ENCODE measurements at places on chromosomes 6 and 20.

DNA sequence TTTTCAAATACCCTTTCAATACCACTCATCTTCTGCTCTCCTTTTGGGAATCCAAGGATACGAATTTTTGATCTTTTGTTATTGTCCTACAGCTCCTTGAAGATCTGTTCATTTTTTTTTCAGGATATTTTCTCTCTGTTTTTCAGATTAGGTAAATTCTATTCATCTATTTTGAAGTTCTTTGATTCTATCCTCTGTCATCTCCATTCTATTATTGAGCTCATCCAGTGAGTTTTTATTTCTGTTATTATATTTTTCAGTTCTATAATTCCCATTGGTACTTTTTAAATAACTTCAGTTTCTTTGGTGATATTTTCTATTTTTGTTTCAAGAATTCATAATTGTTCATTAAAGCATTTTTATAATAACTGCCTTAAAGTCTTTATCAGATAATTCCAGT, 14.7 kb upstream of the ADTRP start:
- DNase-seq: no peak

DNA sequence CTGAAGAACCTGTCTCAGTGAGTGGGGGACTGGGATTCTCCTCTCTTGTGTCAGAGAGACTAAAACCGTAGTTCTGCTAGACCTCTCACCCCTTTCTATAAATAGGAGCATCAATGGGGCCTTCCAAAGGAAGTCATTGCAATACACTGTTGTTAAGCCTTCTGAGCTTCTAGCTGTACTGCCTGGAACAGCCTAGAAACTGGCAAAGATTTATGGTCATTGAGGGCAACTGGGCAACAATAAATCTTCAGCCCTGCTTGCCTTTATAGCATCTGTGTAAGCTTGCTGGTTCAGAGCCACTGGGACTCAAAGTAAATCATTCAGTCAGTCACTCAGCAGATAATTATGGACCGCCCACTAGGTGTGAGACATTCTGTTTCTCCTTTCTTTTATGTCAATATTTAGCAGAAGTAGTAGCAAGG, 53.2 kb downstream of the PPP1R14C start:
- DNase-seq: no peak

DNA sequence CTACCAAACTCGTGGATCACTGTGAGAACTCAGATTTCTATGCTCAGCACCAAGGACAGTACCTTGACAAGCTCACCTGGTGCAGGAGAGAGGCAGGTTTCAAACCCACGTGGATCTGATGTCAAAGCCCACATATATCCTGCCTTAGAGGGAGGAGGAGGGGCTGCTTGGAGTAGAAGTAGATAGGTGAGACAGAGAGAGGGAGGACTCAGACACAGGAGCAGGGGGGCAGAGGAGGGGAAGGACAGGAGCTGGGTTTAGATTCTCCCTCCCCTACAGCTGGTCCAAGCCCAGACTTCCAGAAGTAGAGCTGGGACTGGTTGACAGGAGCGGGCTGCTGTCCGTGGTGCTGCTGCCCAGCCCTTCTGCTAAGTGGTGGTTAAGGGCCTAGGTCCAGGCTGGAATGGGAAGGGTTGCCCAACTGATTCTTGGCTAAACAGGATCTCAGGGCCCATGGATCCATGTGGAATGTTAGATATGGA, 77.5 kb downstream of the CDH22 start:
- DNase-seq: no peak

DNA sequence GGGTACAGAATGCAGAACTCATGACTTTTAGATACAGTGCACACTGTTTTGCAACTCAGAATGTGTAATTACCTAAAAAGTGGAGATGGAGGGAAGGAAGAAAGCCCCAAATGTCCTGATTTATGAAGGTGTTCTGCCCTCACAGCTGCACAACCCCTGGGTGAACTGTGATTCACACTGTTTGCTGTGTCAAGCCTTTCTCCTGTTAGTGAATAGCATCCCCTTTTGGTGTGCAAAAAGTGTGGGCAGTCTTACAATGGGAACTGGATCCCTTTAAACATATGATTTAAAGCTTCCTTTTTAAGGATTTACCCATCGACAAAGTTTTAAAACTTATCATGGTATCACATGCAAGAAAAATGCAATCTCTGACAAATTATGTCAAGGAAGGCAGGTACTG, 633.4 kb upstream of the EPHA7 start:
- no peak for DNase-seq

GRCh38 chr20:47127999-47128398, 228.5 kb downstream of the ZMYND8 start:
- no peak for DNase-seq

GRCh38 chr20:4445784-4446183, 275.9 kb upstream of the PRND start:
- DNase-seq: no peak

DNA sequence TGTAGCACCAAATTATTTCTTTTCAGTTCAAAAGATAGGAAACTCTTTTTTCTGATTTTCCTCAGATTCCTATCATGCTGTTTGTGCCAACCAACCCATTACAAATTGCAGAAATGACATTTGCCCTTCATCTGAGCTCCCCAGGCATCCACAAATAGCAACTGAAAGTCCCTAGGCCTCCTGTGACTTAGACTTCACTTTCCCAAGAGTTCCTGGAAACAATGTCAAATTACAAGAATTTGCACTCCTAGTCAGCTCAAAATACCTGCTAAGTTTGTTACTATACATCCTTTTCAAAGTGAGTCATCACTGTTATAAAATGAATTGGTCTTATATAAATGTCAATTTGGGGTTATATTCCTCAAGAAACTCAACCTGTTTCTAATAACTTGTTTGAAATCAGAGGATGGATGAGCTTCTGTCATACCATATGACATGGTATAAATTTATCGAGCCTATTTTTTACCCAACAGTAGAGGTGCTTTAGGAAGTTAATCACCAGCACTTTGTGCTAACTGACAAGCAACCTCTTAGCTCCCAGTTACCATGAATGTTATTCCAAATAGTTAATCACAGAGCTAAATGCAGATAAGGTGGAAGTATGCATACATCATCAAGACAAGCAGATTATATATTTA, 256.5 kb downstream of the HACE1 start:
- no peak for DNase-seq

- no peak for DNase-seq
Observed at GRCh38 chr6:101011186-101011585, 130.1 kb upstream of the ASCC3 start.

- DNase-seq: no peak
Observed at GRCh38 chr20:19074356-19074755, 138.1 kb upstream of the SLC24A3 start.

GRCh38 chr20:50487397-50487796, 22.8 kb upstream of the PTPN1 start:
- DNase-seq: no peak

DNA sequence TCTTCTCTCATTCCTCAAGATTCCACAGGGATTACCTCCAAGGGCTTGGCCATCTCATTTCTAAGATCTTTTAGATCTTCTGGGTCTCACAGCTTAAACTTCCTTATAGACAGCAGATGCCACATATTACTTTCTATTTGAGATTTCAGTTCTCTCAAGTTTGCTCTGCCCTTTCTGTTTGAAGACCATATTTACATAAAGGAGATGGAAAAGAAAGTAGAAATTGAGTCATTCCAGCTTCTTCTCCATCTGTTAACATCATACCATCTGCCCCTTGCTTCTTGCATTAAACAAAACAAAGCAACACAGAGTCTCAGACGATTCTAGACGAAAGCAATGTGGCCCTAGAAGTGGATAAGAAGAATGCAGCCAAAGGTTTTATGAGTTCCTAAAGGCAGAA, 203.4 kb downstream of the TTLL2 start:
- DNase-seq: no peak

- DNase-seq: no peak
Observed at GRCh38 chr6:6006428-6007365, at the start of gene NRN1. Gene NRN1 (minus strand): TSS chr6:6006925. CDS start chr6:6006749, 176 bp downstream.

DNA sequence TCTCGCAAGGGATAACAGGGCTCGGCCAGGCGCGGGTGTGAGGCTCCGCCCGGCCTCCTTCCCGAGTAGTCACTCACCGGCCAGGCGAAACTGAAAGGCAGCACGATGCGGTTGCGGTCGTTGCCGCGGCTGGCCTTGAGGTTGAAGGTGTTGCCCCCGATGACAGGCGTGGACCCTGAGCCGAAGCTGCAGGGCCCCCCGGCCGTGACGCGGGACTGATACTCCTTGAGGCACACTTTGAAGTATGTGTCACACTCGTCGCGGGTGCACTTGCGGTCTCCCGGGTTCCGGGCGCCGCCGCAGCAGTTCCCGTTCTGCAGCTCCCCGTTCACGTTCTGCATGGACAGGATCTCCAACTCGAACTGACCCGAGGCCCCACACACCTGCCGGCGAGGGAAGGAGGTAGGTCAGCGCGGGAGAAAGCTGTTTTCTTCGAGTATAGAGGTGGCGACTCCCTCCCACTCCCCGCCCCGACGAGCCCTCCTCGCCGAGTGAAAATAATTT, 1.1 kb downstream of the JAG1 start:
- DNase-seq: peak; percentile 43

DNA sequence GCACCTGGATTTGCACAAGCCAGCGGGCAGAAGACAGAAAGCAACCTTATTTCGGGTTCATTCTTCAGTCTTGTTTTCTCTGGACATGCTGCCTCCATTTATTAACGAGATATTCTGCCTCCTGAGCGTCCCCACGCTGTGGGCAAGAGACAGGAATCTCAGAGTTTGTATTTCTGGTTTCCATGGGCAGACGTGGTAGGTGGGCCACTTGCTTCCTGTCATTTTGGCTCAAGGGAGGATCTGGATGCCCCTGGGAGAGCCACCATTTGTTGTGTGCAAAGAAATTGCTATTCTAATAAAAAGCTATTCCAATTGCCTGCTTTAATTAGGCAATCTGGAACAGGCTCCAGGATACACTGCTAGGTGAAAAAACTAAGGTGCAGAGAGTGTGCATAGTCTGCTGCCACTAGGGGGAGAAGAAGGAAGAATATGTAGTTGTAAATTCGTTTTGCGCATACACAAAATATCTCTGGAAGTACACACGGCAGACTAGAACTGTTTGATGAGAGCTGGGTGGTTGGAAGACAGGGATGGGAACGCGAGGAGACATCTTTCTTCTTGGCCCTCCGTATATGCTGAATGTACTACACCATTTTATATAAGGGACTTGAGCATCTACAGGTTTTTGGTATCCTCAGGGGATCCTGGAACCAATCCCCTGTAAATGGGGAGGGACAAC, 30.1 kb upstream of the SLC16A10 start:
- no peak for DNase-seq

- DNase-seq: no peak
Observed at GRCh38 chr20:62940875-62941274, 2.9 kb downstream of the GID8 start.

GRCh38 chr20:595330-596308, 14.5 kb downstream of the TCF15 start:
- no peak for DNase-seq

DNA sequence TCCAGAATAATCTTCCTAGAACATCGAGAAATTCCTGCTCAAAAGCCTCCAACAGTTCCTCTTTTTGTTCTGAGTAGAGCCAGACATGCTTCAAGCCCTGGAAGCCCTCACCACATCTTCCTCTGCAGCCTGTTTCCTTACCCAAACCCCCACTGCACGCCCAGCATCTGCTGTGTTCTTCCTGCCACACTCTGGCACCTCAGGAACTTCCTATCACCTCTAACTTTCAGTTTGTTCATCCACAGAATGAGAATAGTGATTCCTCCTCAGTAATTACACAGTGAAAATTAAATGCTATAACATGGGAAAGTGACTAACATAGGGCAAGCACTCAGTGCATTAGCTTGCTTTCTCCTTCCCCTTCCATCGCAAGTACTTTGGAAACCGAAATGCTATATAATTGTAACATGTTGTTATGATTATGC, 26.3 kb downstream of the C6orf89 start:
- no peak for DNase-seq

DNA sequence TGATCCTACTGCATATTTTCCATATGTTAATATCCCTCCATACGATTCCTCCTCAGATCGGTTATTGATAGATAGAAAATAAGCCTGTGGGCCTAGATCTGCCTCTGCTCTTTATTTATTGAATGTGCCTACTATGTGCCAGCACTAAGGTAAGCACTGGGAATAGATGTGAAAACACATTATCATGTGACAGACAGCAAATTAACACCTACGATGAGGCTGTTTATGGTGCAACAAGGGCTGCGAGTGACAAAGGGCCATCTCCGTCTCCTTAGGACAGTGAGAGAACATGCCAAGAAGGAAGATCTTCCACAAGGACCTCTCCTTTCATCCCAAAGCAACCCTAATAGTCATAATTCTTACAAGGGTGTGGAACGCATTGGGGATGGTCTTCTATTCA, 90.5 kb downstream of the MYB start:
- DNase-seq: no peak

DNA sequence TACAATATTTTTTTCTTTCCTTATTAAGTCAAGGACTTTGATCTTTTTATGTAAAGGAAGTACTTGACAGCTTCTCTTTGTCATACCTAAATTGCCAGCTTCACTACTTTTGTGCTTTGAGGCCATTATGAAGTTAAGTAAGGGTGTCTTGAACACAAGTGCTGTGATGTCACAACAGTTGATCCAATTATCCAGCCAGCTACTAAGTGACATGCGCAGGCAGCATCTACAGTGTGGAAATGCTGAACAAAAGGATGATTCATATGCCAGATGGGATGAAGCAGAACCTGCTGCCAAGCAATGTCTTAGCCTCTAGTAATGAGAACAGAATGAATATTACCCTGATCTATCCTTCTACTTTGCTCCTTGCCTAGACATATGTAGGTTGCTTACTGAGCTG, 68.3 kb upstream of the TMEM244 start:
- no peak for DNase-seq

DNA sequence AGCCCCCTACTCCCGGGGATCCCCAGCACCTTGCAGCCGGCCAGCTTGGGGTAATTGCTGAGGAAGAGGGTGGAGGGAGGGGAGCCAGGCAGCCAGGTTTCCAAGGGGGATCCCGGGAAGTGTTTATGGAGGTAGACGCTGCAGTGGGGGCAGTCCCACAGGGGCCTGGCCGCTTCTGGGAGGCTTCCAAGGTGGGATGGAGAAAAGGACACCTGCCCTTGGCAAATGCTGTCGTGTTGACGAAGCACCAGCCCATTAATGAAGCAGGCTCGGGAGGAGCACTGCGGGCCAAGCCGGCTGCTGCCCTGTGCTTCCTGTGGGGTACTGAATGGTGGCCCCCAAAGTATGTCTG, 82.4 kb downstream of the TMEM242 start:
- DNase-seq: no peak

Measured in left lung (tissue), 14 donors.